CD4-positive, alpha-beta T cell treated with Interleukin-21 for 1 hour (primary cell): ENCODE measurements at places on chromosomes 5 and 9.

- no peak for DNase-seq
These were observed 49.4 kb downstream of the EXD3 start for GRCh38 chr9:137373611-137373980.

GRCh38 chr5:112436144-112436543 is 17.1 kb upstream of the EPB41L4A start:
- no peak for DNase-seq

DNA sequence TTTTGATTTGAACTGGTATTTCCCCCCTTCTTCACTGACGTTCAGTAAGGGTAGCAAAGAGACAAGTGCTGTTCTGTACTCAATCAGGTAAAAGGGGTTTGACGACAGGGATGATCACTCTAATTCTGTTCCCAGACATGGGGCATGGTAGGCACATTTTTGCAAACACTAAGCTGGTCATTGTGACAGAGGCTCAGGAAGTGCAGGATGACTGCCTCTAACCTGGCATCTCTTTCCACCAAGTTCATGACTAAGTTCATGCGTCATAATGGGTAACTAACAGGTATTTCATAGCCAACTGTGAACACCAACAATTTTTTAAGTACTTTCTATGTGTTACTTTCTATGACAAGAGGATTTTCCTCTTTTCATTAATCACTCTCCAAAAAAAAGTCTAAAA is 166.5 kb downstream of the MAPKAP1 start:
- no peak for DNase-seq

DNA sequence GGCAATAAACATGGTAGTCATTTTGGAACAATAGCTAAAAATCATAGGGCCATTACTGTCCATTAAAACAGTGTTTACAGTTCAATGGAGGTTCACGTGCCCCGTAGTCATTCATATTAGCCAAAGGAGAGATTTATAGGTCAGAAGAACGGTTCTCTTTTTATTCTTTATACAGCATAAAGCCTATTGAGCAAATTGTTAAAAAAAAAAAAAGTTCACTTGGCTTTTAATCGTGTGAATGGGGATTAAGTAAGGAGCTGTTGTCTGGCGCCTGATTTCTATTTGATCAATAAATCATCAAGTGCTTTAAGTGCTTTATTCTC is 69.1 kb upstream of the TBCA start:
- DNase-seq: no peak

DNA sequence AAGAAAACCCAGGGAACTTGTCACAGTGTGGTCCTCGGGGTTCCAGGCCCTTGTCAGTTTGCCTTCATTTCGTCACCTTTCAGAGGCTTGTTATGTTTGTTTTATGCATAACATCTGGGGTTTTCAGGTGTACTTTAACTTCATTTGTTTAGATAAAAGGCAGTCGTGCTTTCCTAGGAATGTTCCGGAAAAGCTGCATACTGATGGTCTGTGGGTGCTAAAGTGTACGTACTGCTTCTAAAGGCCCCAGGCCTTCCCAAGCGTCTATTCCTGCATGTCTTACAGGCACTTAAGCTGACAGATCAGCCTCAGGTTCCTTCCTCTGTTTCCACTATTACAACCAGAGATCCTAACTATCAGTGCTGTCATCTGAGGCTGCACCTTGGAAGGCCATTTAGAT is 95.6 kb upstream of the ANKH start:
- DNase-seq: no peak

- DNase-seq: no peak
These were observed 384.6 kb downstream of the SH3GL2 start for GRCh38 chr9:17963498-17963897.

GRCh38 chr9:70597886-70598285 is 183.4 kb upstream of the KLF9 start:
- DNase-seq: no peak

DNA sequence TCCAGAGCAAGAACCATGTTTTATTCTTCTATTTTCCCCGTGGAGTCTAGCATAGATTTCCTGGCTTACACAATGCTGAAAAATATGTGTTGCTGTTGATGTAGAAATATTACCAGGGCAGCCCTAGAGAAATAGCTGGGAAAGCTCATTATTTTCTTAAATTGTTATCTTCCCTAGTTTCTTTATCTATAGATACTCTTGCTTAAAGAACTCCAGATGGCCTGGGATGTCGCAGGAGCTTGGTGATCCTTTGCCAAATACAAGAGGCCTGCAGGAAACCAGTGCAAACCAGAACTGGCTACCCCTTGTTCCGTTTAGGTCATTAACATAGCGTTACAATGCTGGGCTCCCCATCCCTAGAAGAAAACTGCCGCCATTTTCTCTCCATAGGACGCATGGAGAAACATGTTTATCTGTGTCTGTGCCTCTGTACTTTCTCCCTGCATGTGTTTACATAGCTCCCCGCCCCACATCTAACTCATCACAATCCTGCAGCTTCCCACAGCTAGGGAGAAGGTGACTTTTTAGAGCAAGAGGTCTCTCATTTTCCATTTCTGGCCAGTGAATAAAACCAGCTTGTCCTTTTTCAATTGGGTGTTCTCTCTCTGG is 6.4 kb downstream of the PRLR start:
- DNase-seq: no peak

- no peak for DNase-seq
These were observed 138.8 kb downstream of the ADAMTS16 start for GRCh38 chr5:5278815-5279381.
